ENCODE measurements at places on chromosomes 3 and 15.

- DNase-seq, result no peak
Measured at GRCh38 chr15:94793641-94794040, 562.3 kb downstream of the MCTP2 start.

DNA sequence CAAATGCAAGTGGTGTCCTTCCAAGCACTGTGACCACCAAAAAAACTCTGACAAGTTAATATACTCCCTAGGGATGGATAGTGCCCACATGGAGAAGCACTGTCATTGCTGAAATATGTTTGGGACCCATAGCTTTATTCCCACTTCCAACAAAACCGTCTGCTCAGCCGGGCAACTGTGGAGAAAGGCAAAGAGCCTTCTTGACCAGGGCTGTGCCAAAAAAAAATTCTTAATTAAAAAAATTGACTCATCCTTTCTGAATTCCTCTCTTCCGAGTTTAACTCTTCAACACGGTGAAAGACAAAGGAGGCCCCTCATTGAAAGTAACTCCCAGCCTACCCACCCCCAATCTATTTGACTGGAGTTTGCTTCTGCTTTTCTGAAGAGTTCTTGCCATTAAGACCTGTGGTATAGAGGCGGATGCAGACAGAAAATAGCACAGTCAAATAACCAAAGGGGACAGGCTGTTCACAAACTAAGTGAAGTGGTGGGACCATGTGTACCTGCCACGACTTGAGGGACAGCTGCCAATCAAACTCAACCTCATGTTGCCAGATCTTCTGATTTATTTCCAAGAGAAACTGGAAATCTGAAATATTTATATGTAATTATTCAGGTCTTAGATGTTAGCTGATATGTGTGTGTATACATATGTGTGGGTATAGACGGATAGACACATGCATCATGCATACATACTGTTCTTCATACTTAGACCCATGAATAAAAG, 135.4 kb upstream of the PFN2 start:
- DNase-seq, result no peak

DNA sequence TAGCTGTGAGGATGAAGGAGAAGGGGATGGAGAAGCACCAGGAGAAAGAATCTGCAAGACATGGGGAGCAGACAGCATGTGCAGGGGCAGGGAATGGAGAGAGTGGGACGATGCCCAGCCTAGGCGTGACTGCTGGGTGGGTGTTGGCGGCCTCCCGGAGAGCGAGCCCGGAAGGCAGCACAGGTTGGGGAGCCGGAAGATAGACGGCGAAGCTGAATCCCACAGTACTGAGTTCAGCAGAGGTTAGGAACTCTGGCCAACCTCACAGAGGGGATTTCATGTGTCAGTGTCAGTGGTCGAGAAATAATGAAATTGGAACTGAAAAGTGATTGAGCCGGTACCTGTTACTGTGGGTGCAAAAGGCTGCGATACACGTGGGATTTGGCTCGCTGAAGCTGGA, 55.2 kb downstream of the PXYLP1 start:
- DNase-seq, result no peak

DNA sequence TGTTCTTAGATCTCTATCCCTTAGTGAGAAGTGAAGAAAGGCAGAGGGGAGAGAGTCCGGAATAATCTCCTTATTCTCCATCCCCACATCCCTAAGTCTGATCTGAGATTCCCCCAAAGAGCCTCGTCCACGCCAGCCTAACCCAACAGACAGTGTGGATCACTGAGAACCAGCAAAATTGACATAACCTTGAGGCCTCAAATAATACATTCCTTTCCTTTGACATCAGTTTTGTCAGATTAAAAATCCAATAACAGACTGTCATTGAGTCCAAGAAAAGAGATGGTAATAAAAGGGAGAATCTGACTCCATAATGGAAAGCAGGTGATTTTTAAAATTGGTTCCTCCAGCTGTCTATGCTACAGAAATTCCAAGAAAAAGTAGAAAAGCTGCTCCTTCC, 7.7 kb upstream of the SIAH2 start:
- DNase-seq, result no peak

DNA sequence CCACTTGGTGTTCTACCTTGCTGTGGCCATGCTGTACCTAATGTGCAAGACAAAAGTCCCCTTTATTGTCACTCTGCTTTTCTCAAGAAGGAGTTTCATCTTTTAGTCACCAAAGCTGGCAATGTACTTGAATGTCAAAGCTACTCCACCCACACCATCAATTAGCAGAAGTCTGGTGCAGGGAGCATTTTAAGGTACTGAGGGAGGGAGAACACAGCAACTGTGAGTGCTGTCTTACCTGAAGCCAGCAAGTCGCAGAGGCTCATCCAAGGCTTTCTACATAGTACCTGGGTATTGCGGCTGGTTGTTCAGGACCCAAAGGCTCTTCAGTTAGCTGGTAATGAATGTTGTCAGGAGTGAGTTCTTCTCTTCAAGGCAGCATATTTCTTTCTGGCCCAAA, 820.4 kb downstream of the OTOL1 start:
- no peak for DNase-seq

GRCh38 chr3:124063197-124063909, 71.4 kb upstream of the ROPN1 start:
- no peak for DNase-seq

- no peak for DNase-seq
Measured at GRCh38 chr3:66931291-66931690, 66.8 kb upstream of the KBTBD8 start.

All from T-helper 22 cell (primary cell).